CD4-positive, alpha-beta T cell (primary cell): ENCODE measurements at places on chromosomes 6 and 20.

DNA sequence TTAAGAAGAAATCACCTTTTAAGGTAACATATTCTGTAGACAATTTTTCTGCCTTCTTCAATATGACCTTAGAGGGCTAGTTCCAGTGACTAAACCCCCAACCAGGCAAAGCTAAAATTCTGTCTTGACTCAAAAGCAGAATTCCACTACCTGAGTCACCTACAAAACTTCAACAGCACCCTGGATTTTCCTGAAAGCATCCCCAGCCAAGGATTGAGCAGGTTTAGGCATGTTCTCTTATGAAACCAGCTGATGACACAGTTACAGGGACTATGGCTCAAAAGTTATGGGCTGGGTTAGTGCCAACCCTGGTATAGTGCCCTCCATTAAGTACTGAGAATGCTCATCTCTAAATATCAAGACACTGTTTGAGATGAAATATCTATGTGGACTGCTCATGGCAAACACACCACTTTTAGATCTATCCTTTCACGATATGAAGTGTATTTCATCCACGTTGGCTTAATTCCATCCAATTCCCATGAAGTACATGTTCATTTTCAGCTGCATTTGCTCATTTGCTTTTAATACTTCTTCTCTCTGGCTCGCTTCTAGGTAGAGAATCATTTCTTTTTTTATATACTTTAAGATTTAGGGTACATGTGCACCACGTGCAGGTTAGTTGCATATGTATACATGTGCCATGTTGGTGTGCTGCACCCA, 53.6 kb upstream of the TNFAIP3 start:
- no peak for DNase-seq

DNA sequence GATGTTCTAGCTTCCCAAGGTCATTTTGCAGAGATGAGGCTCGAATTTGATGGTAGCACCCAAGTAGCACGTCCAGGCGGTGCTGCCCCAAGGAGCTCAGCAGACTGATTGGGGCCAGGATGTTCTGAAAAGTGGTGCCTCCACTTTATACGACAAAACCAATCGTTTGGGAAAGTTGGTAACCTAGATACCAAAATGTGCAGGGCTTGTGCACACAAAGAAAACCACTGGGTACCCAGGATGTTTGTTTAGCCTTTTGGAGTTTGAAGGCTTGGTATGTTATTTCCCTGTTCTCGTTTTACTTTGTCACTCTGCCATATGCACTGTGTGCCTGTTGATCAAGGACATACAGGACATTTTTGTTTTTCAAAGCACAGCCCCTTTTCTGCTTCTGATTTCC, 40.7 kb upstream of the PBOV1 start:
- DNase-seq = no peak

DNA sequence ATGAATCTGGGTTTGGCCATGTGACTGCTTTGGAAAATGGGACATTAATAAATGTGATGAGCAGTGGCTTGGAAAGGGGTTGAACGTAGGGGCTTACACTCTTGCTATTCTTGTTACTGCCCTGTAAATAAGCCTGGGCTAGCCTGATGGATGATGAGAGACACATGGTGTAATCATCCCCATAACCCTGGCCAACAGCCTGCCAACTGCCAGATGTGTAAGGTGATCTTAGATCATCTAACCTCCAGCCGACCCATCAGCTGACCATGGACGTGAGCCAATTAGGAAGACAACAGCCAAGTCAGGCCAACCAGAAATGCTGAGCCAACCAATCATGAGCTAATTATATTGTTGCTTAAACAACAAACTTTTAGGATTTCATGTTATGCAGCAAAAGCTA, 25.2 kb downstream of the FBXO30 start:
- no peak for DNase-seq

GRCh38 chr6:148969603-148970061, 222.8 kb downstream of the UST start:
- DNase-seq = no peak

- DNase-seq = no peak
Measured at GRCh38 chr6:153511896-153512496, 380.9 kb upstream of the RGS17 start.

DNA sequence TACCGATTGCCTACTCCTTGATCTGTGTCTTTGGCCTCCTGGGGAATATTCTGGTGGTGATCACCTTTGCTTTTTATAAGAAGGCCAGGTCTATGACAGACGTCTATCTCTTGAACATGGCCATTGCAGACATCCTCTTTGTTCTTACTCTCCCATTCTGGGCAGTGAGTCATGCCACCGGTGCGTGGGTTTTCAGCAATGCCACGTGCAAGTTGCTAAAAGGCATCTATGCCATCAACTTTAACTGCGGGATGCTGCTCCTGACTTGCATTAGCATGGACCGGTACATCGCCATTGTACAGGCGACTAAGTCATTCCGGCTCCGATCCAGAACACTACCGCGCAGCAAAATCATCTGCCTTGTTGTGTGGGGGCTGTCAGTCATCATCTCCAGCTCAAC, 13.5 kb downstream of the CCR6 start:
- no peak for DNase-seq
